ENCODE measurements at places on chromosomes 2 and 18.

DNA sequence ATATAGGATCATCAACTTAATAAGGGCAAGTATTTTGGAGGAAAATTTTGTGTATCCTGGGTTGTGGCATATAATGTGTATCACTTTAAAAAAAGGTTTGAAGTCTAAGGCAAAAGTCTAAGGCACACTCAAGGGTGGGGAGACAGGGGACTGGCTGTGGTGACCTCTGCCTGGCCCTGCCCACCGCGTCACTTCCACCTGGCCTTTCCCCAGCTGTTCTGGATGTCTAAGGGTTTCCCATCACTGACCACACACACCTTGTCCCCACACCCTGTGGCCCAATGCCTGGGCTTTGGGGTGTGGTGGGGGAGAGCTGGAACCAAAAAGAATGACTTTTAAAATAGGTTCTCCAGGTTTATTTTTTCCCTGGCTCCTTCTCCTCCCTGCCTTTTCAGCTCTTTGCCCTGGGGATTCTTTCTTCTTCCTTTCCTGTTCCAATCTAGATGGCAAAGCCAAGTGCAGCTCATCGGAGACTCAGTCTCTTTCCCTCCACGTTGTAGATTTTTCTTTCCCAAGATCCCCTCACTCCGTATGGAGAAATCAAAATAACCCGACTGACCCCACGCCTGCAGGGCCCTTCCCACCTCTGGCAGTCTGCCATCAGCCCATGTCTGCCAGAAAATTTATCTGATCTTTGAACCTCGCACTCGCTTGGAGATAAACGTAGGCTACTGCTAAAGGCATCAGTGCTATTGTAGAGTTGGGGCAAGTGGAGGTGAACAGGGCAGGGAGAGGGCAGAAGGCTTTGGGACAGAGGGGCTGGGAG lies 257.2 kb downstream of the DYSF start:
- no peak for DNase-seq

DNA sequence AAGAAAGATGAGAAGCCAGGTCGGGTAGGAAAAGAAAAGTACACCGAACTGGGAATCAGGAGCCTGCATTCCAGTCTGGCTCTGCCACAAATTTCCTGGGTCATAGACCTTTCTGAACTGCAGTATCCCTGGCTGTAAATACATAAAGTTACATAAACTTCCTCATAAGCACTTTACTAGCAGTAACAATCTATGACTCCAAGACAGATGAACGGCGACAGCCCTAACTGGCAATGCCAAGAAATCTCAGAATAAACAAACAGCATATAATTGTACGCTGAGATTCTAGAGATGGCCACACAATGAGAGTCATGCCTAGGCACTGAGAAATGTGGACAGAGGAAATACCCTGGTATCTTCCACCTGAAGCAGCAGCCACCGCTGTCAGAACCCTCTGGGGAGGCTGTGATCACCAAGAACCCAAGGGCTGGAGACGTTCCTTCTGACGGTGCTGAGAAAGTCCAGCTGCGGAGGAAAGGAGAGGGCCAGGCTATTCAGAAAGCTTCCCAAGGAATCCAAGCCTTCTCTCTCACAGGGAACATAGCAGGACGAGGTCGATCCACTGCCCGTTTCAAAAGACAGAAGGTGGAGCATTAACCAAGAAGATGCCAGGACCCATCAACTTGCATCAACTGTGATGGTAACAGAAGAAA lies 89.3 kb upstream of the SLC66A3 start:
- no peak for DNase-seq

DNA sequence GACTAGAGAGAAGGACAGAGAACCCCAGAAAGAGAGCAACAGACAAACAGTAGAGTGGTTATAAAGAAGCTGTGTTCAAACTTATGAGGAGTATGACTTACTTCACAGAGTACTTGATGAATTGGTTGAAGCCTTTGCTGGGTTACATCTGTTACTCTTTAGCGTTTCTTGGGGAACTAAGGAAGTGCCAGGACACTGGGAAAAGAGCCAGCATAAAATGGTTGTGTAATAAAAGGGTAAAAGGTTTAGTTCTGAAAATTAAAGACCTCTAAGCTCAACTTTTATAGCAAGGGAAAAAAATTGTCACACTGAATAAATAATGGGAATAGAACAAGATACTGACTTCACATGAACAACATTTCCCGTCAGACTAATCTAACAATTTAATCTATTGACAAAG lies 17.0 kb upstream of the STAT4 start:
- no peak for DNase-seq

GRCh38 chr18:74625157-74625556 lies 27.5 kb downstream of the ZNF407 start:
- no peak for DNase-seq

GRCh38 chr2:108835040-108835439 lies 48.5 kb downstream of the CCDC138 start:
- DNase-seq, result no peak

GRCh38 chr18:9756933-9757470 lies 48.9 kb downstream of the RAB31 start:
- no peak for DNase-seq

GRCh38 chr2:43224571-43225092 lies 1.8 kb downstream of the ZFP36L2 start:
- DNase-seq, result peak; percentile 55

GRCh38 chr2:199660167-199660566 lies 190.8 kb downstream of the FTCDNL1 start:
- no peak for DNase-seq

DNA sequence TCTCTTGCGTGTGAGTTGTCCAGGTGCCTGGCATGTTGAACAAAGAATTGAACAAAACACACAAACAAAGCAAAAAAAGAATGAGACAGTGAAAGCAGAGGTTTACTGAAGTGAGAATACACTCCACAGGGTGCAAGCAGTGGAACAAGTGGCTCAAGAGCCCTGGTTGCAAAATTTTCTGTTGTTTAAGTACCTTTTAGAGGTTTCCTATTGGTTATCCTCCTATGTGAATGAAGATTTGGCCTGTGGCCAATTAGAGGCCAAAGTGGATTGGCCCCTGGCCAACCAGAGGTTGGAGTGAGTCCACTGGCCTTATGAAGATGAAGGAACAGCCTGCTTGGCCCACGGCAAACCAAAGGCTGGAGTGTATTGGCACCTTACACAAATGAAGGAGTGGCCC lies 1188.5 kb upstream of the NRXN1 start:
- no peak for DNase-seq

DNA sequence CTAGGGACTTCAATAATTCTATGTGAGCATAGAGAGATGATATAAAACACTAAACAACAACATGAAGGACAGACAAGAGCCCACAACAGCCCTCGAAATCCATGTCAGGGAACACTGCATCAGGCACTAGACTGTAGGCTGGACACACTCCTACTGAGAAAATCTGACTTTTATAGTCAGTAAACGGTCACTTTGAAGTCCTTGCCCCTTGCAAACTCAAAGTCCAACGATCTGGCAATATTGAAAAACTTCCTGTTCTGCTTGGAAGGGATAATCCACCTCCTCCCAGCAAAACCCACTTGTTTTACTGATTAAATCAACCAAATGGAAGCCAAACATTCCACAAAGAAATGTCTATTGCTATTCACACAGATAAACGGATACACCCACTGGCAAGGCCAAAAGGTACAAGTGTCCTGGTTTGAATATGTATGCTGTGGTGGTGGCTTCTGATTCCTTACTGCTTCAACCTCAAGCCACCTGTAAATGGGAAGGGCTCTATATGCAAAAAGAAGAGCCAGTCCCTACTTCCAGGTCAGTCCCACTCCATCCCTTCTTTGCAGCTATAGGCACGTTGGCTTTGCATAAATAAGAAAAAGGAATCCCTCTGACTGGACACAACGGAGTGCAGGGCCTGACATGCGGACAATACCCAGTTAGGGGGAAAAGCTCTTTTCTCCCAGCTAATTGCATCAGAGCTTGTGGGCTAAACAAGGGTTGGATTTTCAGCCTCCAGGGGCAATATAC lies 56.6 kb downstream of the STK39 start:
- no peak for DNase-seq

GRCh38 chr2:179837408-179837807 lies 24.0 kb downstream of the ZNF385B start:
- DNase-seq, result no peak

- DNase-seq, result no peak
Observed at GRCh38 chr2:222298311-222299150, at the start of gene PAX3. Gene PAX3 (minus strand): TSS chr2:222298998. CDS start chr2:222298615, 383 bp downstream.

- no peak for DNase-seq
Observed at GRCh38 chr2:159891917-159892730, 94.1 kb upstream of the CD302 start.

DNA sequence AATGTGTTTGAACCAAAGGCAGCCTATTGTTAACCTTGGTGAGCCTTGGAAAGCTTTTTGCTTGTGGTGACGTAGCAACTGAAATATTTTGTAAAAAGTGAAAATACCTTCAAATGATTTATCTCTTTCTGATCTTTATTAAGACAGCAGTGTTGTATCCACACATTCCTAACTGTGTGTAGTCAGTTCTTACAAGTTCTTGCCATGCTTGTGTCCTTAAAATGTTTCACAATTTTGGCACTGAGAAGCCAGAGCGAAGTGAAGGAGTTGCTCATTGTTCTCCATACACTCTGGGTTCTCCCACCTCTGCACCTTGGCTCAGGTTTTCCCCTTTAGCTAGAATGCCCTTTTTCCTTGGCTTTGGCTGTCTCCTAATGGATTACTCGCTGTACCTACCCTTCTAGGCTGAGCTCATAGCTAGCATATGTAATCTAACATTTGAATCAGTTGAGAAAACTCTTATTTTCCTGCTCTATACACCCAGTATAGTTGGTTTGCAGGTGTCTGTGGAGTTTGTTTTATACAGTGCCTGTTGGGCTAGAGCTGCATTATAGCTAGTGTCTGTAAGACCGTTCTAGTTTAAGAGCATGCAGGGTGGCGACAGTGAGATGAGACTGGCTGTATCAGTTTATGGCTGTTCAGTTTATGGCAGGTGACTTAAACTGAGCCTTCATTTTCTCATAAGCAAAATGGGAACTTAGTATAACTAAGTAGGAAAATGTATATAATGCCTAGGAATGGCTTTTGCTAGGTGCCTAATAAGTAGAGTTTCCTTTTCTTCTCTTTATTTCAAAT lies 45.5 kb downstream of the FMNL2 start:
- DNase-seq, result no peak

DNA sequence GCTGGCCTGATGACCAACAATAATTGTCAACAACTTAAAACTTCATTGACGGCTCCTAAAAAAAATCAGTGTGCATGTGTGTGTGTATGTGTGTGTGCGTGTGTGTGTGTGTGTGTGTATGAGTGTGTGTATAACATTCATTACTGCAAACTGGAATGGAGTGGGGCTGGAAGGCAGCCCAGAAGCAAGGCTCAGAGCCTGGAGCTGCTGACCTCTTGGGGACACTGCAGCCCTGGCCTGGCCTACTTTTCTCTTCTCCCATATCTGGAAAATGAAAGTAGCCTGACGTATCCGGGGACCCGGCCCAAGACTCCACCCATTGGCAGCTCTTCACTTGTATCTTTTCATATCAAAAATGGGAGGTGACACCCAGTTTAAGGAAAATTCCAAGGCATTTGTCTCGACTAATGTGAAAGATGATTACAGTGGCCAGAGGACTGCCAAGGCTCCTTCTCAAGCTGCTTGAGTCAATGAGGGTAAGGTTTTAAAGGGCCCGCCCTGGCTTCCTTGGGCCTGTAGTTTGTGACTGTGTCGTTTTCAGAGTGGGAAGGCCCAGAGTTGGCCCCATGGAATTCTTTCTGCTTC lies 72.4 kb upstream of the IL1R1 start:
- no peak for DNase-seq

- DNase-seq, result no peak
Observed at GRCh38 chr2:120470041-120470965, 124.4 kb downstream of the INHBB start.

- DNase-seq, result peak; percentile 47
Observed at GRCh38 chr2:158753641-158754611, 41.2 kb upstream of the DAPL1 start.

DNA sequence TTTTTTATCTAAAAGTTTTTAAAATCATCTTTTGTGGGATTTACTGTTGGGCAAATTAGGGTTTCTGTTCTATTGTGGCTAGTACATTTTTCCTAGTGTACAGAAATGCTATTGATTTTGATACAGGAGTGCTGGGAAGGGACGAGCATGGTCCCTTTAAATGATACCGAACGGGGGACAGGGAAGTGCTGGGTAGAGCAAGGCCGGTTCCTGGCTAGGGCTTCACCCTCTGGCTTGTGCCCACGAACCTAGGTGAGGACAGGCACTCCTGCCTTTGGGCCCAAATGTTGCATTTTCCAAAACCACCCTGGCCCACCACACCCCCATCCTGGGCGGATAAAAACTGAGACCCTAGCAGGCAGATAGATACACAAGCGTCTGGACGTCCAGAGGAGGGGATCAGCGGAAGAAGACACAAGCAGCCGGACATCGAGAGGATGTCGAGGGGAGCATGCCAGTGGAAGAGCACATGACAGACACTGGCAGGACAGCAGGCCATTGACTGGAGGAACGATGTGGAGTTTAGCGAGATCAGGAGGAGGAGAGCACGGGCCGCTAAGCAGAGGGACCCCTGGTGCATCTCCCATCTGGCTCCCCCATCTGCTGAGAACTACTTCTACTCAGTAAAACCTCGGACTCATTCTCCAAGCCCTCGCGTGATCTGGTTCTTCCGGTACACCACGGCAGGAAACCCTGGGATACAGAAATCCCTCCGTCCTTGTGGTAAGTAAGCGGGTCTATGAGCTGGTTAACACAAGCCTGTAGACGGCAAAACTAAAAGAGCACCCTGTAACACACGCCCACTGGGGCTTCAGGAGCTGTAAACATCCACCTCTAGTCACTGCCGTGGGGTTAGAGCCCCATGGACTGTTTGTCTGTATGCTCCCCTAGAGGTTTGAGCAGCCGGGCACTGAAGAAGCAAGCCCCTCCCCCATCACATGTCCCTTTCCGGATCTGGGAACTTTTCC lies 13.5 kb upstream of the CALCRL start:
- DNase-seq, result no peak

Data from CD4-positive, alpha-beta T cell treated with Interleukin-21 for 1 hour (primary cell).